ENCODE measurements at places on chromosomes 7 and 10. TPM values are rescaled to one million over a fixed set of nuclear protein-coding genes. Genes with fewer than 3 reads are reported as not detected.

The CALML5 gene
- not detected for total RNA-seq

The STEAP1B gene
- total RNA-seq, result 1.1 TPM

The AGR3 gene
- not detected for total RNA-seq

The CYP26C1 gene
- total RNA-seq, result 0.16 TPM

The TMEM213 gene
- total RNA-seq, result not detected

The NANOS1 gene
- total RNA-seq, result 4.8 TPM

The BTAF1 gene
- total RNA-seq, result 90.6 TPM

The CADPS2 gene
- 20.9 TPM for total RNA-seq

Data from occipital lobe (tissue), 3 donors.